ENCODE measurements at places on chromosomes 7 and 10. TPM values are rescaled to one million over a fixed set of nuclear protein-coding genes. Genes with fewer than 3 reads are reported as not detected.
A peak's percentile ranks its signal among the peaks of the same experiment; 100 is the strongest.

DNA sequence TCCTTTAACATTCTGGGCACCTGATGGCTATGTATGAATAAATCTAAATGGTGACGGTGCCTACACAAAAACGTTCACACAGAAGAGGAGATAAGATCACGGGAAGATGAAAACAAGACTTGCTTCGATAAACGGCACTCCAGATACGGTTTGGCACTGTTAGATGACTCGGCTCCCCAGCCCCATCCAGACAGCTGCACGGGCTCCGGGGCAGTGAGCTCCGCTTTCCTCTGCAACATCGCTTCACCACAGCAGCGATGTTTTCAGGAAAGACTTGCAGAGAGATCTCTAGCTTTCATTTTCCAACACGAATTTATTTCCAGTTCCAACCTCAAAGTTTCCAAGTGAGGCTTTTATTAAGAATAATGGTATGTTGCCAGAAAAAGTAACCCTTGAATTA, 132.1 kb downstream of the KLF6 start:
- peak; percentile 65 for DNase-seq

Gene MNX1
- not detected for polyA plus RNA-seq

DNA sequence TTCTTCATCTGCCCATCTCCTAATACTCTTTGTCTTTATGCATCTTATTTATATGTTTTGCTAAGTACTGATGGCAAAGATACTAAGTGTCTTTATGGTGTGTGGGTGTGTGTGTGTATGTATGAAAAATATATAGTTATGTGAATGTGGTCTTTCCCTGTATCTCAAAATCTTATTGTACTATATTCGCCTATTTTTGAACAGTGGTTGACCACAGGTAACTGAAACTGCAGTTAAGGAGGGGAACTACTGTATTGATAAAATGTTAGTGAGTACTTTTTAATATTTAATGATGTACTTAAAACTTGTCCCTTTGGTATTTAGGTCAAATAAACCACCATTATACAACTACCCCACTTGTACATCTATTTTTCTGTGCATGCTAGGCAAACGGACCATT, 85.9 kb downstream of the ADD3 start:
- DNase-seq, result no peak

Gene RTKN2
- polyA plus RNA-seq, result 4.4 TPM

- DNase-seq, result no peak
These were observed 60.0 kb downstream of the MLLT10 start for GRCh38 chr10:21593986-21594385.

- no peak for DNase-seq
These were observed 283.3 kb downstream of the PHTF2 start for GRCh38 chr7:78081888-78082287.

Gene VCL
- 178 TPM for polyA plus RNA-seq

Gene ATOH7
- 0.08 TPM for polyA plus RNA-seq

Gene TLX1
- polyA plus RNA-seq, result not detected

Gene ABCB4
- polyA plus RNA-seq, result 0.18 TPM

DNA sequence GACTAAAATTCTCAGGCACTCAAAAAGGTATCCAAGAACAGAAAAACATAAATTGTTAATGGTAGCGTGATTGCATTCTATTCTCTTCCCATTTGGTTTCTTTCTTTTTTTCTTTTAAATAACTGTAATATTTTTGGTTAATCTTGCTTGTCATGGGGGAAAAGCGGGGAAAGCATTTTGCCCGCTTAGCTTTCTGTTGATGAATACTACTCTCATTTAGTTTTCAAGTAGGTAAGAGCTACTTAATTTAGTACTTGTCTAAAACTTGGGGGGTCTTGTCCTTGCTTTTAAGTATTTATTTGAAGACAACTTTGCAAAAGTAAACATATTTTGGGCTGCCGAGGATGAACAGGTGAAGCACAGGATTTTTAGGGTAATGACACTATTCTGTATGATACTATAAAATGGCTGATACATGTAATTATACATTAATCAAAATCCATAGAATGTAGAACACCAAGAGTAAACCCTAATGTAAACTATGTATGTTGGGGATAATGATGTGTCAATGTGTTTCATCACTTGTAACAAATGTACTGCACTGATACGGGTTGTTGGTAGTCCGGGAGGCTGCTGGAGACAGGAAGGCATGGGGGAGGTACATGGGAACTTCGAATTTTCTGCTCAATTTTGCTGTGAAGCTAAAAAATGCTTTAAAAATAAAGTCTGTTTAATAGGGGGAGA, 1.7 kb downstream of the TES start:
- DNase-seq, result peak; percentile 31

- no peak for DNase-seq
These were observed 7.7 kb downstream of the NACAD start for GRCh38 chr7:45080958-45081669.

GRCh38 chr7:100603726-100604027, 1.5 kb downstream of the PCOLCE start:
- peak; percentile 38 for DNase-seq

Gene NUTM2E
- not detected for polyA plus RNA-seq

DNA sequence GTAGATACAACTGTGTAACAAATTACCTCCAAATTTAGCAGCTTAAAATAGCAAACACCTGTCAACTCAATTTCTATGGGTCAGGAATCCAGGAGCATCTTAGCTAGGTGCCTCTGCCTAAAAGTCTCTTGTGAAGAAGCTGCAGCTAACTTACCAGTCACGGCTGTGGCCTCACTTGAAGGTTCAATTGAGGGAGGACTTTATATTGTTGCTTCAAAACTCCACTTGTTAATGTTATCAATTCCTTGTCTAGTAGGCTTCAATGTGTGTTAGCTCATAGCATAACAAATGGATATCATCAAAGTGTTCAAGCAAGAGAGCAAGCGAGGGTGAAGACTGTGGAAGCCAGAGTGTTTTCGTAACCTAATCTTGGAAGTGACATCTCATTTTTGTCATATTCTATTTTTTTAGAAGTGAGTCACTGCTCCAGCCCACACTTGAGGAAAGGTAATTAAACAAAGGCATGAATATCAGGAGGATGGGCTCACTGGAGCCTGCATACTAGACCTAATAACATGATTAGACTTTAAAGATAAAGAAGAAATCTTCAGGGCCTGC, 172.9 kb downstream of the SPAG6 start:
- no peak for DNase-seq

GRCh38 chr10:122499012-122499411, 37.7 kb downstream of the HTRA1 start:
- DNase-seq, result no peak

DNA sequence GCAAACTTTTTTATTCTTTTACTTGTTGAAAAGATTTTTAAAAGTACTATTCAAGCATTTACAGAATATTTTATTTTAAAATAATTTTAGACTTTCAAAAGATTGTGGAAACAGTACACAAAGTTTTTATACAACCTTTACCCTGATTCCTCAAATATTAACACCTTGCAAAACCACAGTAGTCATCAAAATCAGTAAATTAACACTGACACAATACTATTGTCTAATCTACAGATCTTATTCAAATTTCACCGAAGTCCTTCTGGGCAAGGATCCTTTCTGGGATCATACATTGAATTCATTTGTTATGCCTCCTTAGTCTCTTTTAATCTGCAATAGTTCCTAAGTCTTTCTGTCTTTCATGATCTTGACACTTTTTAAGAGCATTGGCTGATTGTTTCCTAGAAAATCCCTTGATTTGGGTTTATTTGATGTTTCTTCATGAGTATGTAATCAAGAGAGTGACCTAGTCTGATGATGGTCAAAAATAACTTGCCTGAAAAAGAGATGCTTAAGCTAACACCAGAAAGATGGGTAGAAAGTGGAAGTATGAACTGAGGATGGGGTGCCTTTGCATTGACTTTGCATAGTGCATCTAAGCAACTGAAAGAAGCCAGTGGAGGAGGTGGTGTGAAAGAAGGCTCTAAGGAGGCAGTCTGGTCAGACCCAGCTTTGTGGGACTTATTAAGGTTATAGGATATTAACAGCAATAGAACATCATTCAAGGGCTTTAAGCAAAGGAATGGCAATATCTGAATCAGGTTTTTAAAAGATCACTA, 9.7 kb downstream of the STAMBPL1 start:
- DNase-seq, result no peak

Gene DYNC1I1
- polyA plus RNA-seq, result 1.4 TPM

DNA sequence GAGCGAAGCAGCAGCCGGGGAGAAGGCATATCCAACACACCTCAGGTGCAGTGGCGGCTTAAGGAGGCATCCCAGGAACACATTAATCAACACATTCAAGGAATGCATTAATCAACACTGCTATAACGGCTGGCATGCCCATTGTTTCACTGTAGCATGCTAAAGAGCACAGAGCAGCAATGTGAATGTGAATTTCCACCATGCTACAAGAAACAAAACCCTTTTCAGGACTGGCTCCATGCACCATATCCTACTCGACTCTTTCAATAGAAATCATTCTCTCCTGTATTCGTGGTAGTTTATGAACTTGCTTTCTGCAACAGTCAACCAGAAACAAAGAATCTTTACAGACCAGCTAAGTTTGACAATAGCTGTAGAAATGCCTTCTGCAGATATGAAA, 149.0 kb downstream of the NRCAM start:
- DNase-seq, result no peak

- DNase-seq, result peak; percentile 93
These were observed 139.3 kb downstream of the TWIST1 start for GRCh38 chr7:18978108-18978495.

Gene MYOF
- polyA plus RNA-seq, result 58.4 TPM

Gene FAM13C
- polyA plus RNA-seq, result 41.2 TPM

DNA sequence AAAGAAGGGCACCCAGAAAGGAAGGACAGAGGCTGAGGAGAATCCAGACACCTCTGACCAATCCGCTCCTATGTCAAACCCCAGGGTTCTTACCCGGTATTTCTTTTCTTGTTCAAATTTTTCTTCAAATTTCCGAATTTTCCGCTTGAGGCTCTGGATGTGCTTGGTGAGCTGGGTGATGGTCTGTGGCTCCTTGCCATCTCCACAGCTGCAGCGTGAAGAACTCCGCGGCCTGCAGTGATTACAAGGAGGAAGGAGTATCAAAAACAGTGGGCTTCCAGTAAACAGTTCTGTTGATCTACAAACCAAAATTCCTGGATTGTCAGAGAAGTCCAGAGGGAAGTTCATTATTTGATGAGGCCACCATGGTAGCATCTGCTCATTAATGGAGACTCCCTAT, 92.0 kb downstream of the PHYHIPL start:
- no peak for DNase-seq

Gene FAM25A
- not detected for polyA plus RNA-seq

DNA sequence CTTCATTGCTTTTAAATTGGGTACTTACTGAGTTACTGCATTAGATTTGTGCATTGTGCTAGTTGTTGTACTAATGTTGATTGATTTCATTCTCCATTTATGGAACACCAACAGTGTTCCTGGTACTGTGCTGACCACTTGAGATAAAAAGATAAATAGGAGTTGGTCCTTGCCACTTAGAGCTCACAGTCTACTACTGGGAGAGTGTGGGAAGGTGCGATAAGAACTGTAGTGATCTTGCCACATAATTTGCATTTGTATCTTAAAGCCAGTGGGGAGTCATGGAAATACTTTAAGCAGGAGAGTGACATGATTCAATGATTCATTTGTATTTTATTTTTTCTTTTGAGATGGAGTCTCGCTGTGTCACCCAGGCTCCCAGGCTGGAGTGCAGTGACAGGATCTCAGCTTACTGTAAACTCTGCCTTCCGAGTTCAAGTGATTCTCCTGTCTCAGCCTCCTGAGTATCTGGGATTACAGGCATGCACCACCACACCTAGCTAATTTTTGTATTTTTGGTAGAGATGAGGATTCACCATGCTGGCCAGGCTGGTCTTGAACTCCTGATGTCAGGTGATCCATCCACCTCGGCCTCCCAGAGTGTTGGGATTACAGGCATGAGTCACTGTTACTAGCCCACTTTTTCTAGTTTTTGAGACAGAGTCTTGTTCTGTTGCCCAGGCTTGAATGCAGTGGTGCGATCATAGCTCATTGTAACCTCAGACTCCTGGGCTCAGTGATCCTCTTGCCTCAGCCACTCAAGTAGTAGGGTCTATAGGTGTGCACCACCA, 51.2 kb upstream of the TMEM248 start:
- DNase-seq, result no peak

GRCh38 chr7:67359900-67360299, 363.3 kb downstream of the TYW1 start:
- no peak for DNase-seq

GRCh38 chr7:25852211-25852938, 299.6 kb upstream of the NFE2L3 start:
- DNase-seq, result no peak

Gene CNNM1
- polyA plus RNA-seq, result 0.19 TPM

- DNase-seq, result no peak
These were observed 15.8 kb upstream of the DNMBP start for GRCh38 chr10:100025576-100025975.

Gene DOCK1
- 35.7 TPM for polyA plus RNA-seq

- DNase-seq, result no peak
These were observed 17.0 kb upstream of the CDCA7L start for GRCh38 chr7:21962677-21963076.

Gene KAZALD1
- polyA plus RNA-seq, result 32.3 TPM

- no peak for DNase-seq
These were observed 1.8 kb downstream of the TSC22D4 start for GRCh38 chr7:100476903-100477870.

DNA sequence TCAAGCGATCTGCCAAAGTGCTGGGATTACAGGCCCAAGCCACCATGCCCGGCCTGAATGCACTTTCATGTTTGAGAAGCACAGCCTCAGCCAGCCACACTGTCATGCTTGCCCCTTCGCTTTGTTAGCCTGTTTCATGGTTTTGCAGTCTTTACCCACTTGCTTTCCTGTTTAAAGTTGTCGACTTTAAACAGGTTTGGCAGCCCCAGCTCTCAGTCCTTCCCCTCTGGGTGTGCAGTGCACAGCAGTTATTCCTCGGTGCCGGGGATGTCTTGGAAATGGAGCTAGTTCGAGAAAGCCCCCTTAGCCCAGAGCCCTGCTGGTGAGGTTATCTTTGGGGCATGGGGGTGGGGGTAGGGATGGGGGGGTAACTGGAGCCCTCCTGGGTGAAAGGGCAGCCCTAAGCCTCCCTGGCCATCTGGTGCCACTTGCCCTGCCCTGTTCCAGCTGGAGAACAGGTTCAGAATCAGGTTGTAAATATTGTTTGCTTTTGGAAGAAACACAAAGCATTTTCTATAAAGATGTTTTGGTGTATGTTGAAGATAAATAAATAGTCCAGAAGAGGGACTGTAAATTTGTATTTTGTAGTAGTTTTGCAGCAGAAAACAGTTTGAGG, 14.8 kb downstream of the TSPAN14 start:
- no peak for DNase-seq

- no peak for DNase-seq
These were observed 95.7 kb downstream of the CABCOCO1 start for GRCh38 chr10:61758433-61758832.

DNA sequence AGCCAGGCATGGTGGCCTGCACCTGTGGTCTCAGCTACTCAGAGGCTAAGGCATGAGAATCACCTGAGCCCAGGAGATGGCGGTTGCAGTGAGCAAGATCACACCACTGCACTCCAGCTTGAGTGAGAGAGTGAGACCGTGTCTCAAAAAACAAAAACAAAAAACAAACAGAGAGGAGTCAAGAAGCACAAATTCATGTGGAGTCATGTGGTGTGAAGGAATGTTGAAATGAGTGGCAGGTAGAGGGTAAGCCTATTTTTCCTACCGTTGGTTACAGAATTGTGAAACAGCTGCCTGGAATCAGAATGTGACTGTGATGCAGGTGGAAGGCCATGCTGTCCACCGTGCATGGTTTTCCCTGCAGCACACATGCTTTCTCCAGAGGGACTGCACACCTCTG, 23.7 kb upstream of the NUB1 start:
- DNase-seq, result no peak

Gene SLC29A4
- 22.0 TPM for polyA plus RNA-seq

Gene ERLIN1
- 34.1 TPM for polyA plus RNA-seq

Gene LIPK
- not detected for polyA plus RNA-seq
